Umbilical cord (tissue), 2 donors: ENCODE measurements at places on chromosomes 13 and 19. TPM values are rescaled to one million over a fixed set of nuclear protein-coding genes. Genes with fewer than 3 reads are reported as not detected.

Gene C13orf42
- total RNA-seq: 0.48 TPM

DNA sequence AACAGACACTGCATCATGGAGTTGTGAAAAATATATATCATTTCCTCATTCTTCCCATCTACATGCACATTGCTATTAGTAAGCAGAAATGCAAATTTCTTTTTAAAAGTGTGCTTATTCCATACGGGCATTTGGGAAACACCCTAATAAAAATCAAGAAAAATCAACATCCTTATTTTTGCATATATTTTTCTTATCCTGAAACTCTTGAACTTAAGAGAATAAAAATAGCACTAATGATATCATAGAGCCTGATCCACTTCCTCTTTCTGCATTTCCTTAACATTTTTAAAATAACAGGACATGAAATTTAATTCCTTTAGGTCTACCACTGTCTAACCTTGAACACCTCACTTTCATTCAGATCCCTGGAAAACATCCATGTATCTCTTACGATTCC is 123.3 kb downstream of the VWA8 start:
- peak; percentile 20 for DNase-seq

Gene LILRB5
- 5.5 TPM for total RNA-seq

- DNase-seq: peak; percentile 85
Observed at GRCh38 chr19:45492627-45493470, 4.0 kb downstream of the RTN2 start.

GRCh38 chr19:2355168-2356035 is 4.7 kb upstream of the TMPRSS9 start:
- DNase-seq: no peak

DNA sequence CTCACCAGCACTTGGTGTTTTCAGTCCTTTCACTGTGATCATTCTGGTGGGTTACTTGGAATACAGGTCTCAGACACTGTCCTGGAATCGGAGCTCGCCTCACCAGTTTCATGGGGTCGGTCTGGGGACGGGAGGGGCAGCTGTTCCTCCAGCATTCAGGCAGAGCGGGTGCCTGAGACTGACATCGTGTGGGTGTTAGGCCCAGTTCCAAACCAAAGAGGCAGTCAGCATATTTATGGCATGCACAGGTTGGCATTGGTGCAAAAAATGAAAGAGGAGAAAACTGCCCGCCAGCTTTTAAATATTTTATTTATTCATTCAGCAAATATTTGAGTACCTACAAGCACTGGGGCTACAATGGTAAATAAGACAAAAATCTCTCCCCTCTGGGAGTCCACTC is 20.1 kb downstream of the PLEKHF1 start:
- no peak for DNase-seq

DNA sequence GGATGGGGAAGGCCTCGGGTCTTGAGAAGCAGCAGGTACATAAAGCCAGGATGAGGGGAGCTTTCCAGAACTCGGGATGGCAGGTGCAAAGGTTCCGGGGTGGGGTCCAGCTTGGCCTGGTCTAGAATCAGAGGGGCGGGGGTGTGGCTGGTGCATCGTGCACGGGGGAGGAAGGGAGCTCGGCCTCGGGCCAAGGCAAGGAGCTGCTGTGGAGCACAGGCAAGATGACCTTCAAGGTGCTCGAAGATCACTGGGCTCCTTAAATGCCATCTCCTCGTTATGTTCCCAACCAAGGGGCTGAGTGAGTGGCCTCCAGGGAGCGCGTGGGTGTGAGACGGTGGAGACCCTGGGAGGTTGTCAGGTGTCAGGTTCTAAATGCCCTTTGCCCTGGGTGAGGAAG is 16.1 kb upstream of the SIGLEC11 start:
- DNase-seq: no peak
